ENCODE measurements at places on chromosomes 12 and 14. TPM values are rescaled to one million over a fixed set of nuclear protein-coding genes. Genes with fewer than 3 reads are reported as not detected.

DNA sequence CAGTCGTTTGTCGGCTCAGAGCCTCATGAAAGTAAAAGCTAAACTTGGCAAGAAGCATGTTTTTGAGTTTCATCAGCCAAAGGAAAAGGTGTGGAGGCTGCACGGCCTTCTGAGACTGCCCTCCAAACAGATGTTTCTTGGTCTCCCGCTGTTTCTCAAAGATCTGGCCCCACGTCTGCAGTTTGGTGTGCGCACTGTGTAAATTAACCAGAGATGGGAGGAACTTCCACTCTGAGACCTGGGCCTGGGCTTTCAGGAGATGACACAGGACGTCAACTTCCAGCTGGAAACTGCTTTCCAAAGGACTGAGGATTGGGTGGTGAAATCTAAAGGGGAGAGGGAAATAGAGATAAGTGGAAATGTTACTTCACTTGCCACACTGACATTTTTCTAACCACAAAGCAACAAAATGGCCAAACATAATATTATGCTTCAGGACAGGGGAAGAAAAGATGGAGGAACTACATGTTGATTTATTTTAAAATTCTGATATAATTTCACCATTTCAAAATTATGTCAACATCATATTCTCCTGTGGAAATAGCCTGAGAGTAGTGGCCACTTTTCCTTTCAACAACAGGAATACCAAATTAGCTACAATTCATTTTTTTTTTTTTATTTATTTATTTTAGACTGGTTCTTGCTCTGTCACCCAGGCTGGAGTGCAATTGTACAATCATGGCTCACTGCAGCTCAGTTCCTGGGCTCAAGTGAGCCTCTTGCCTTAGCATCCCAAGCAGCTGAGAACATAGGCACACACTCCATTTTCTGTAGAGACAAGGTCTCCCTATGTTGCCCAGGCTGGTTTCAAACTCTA lies 27.6 kb downstream of the KICS2 start:
- no peak for DNase-seq
- no peak overlapping the region for H3K4me3 ChIP-seq
- no peaks in the 10 kb centered on the region for H3K27me3 ChIP-seq
- no peak overlapping the region for H3K27ac ChIP-seq
- no peaks in the 10 kb centered on the region for H3K4me1 ChIP-seq

GRCh38 chr12:51465491-51465890 lies 40.9 kb downstream of the SLC4A8 start:
- no peaks in the 10 kb centered on the region for H3K27me3 ChIP-seq
- no peak overlapping the region for H3K27ac ChIP-seq
- no peak overlapping the region for H3K4me3 ChIP-seq
- DNase-seq, result no peak
- H3K36me3 ChIP-seq, result no peaks in the 10 kb centered on the region
- peaks cover 10% of the 10 kb centered on the region for H3K4me1 ChIP-seq

- H3K36me3 ChIP-seq, result no peaks in the 10 kb centered on the region
- no peak for DNase-seq
- H3K4me1 ChIP-seq, result peaks cover 31% of the 10 kb centered on the region
- no peak overlapping the region for H3K4me3 ChIP-seq
Measured at GRCh38 chr12:19243551-19243950, 114.0 kb downstream of the PLEKHA5 start.

DNA sequence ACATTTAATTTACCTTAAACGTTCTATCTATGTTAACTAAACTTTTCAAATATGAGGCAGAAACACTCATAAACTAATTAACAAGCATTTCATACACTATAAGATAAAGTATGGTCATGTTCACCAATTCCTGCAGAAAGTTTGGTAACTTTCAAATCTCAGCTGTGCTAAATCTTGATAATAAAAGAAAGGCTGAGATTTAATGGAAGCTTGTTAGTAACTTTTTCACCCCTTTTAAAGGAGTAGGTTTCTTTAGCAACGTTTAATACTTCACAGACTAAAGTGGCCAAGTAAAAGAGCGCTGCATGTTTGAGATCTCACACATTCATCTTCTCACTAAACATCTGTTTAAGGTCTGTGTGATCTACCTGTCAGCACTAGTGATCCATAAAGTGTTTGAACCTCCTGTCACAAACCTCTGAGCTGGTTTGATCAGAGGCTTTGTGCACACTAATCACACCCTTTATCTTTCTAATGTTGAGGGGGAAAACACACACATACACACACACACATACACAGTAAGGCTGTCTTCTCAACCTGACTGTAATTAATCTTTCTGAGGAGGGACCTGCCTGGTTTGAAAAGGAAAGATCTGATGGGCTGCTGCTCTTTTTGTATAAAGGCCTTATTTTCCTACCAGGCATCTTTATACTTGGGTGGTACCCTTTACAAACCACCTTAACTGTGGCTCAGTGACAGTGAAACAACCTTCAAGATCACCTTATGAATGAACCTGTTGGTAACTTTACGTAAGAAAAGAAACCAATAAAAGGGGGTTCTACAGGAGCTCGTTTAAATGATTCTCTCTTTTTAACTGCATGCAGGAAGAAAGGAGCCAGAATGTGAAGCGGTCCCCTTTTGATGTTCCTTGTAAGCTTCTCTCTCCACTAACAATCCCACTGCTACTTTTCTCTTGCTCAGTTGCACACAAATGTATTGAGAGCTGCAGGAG lies 244.2 kb downstream of the SOX5 start:
- DNase-seq, result no peak
- H3K27ac ChIP-seq, result no peak overlapping the region

- DNase-seq, result no peak
- peaks cover 75% of the 10 kb centered on the region for H3K36me3 ChIP-seq
- H3K4me3 ChIP-seq, result peak overlapping the region; percentile 83
- H3K4me1 ChIP-seq, result peaks cover 22% of the 10 kb centered on the region
- H3K27ac ChIP-seq, result no peak overlapping the region
- no peaks in the 10 kb centered on the region for H3K27me3 ChIP-seq
Measured at GRCh38 chr12:6567112-6567670, 900 bp downstream of the NOP2 start.

GRCh38 chr14:104974665-104975390 lies 3.3 kb downstream of the AHNAK2 start:
- H3K4me1 ChIP-seq, result peaks cover 72% of the 10 kb centered on the region
- no peaks in the 10 kb centered on the region for H3K36me3 ChIP-seq
- no peaks in the 10 kb centered on the region for H3K27me3 ChIP-seq
- no peak for DNase-seq

DNA sequence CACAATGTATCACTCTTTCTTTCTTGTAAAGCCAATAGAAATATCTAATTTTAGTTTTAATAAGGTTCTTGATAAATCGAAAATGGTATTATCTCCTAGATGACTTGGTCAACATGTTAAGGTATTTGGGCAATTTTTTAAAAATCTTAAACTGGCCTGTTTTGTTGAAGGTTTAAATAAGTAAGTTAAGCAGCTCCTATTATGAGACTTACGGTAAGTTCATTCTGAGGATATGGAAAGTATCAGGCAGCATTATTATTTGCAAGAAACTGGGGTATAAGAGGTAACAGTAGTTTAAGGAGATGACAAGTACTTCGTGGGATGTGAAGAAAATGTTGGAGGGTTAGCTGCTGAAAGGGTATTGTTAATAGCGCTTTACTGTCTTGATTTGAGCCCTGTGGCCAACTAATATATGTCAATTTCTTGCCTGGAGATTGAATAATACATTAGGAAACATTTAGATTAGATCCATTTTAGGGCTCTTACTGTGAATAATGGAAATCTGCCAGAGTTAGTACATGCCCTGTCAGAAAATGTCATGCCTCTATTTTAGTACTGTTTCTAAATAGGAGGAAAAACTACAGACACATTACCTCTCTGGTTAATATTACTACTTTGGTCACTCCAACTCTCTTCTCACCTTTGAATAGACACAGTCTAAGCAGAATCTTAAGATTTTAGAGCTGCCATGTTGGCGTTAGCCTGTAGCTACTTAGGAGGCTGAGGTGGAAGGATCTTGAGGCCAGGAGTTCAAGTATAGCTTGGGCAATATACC lies 5.0 kb downstream of the STRAP start:
- H3K4me3 ChIP-seq, result no peak overlapping the region
- no peak overlapping the region for H3K27ac ChIP-seq
- H3K36me3 ChIP-seq, result peaks cover 23% of the 10 kb centered on the region

DNA sequence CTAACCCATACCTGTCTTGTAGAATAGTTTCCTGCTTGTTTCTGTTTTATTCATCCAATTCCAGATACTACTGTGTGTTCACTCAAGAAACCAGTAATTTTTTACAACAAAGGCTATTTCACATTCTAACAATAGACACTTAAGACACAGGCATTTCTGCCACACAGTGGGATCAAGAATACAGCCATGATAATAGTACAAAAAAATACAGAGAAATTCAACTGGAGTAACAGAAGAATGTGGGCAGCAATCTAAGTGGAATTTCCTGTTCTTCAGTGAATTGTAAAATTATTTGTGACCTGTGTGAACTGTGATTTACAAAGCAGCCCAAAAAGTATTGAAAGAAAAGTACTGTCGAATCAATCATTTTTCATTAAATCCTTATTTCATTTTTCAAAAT lies 282.9 kb downstream of the CCER1 start:
- H3K27me3 ChIP-seq, result no peaks in the 10 kb centered on the region
- no peak overlapping the region for H3K4me3 ChIP-seq
- H3K36me3 ChIP-seq, result no peaks in the 10 kb centered on the region
- DNase-seq, result no peak
- no peak overlapping the region for H3K27ac ChIP-seq
- no peaks in the 10 kb centered on the region for H3K4me1 ChIP-seq

- H3K27me3 ChIP-seq, result no peaks in the 10 kb centered on the region
- peak within 1 kb of the TSS; percentile 84 for H3K4me3 ChIP-seq
- peak within 1 kb of the TSS; percentile 82 for H3K27ac ChIP-seq
- peak; percentile 95 for DNase-seq
Measured at GRCh38 chr14:21024585-21025370, at the start of gene NDRG2. Gene NDRG2 (minus strand): TSS chr14:21025061. CDS start chr14:21023315, 1,746 bp downstream.

- no peaks in the 10 kb centered on the region for H3K27me3 ChIP-seq
- H3K4me3 ChIP-seq, result no peak overlapping the region
- H3K36me3 ChIP-seq, result peaks cover 72% of the 10 kb centered on the region
Measured at GRCh38 chr12:123943816-123944215, 28.8 kb downstream of the CCDC92 start.

- no peaks in the 10 kb centered on the region for H3K27me3 ChIP-seq
- no peak for DNase-seq
- no peaks in the 10 kb centered on the region for H3K36me3 ChIP-seq
- no peaks in the 10 kb centered on the region for H3K4me1 ChIP-seq
Measured at GRCh38 chr14:55514819-55515490, 65.1 kb upstream of the KTN1 start.

DNA sequence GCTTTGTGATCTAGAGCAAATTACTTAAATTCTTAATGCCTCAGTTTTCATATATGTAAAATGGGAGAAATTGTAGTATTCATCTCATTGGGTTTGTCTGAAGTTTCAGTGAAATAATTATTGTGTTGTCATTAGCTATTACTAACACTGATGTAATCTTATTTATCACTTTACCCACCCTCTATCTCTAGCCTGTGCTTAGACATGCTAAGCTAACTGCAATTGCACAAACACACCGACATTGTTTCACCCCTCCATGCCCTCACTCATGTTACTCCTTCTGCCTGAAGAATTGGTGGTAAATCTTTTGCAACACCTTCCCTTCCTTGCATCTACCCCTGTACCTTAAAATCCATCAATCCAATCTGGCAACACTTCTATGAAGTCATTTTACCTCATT lies 241.6 kb downstream of the BCAT1 start:
- DNase-seq, result no peak
- no peaks in the 10 kb centered on the region for H3K4me1 ChIP-seq
- no peak overlapping the region for H3K4me3 ChIP-seq
- no peak overlapping the region for H3K27ac ChIP-seq

DNA sequence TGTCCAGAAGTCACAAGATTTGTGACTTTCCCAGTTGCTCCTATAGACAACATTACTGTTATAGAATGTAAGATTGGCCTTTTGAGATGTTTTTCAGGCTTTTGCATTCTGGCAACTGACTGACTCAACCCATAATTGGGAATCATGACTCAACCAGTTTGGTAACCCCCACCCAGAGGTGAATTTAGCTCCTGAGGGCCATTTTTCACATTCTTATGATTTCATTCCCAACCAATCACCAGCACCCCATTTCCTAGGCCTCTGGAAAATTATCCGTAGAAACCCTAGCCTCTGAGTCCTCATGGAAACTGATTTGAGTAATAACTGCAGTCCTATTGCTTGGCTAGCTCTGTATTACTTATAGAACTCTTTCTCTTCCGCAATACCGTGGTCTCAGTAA lies 626.0 kb upstream of the SEL1L start:
- H3K27ac ChIP-seq, result no peak overlapping the region
- H3K36me3 ChIP-seq, result no peaks in the 10 kb centered on the region
- H3K27me3 ChIP-seq, result no peaks in the 10 kb centered on the region
- DNase-seq, result no peak
- no peaks in the 10 kb centered on the region for H3K4me1 ChIP-seq
- no peak overlapping the region for H3K4me3 ChIP-seq

DNA sequence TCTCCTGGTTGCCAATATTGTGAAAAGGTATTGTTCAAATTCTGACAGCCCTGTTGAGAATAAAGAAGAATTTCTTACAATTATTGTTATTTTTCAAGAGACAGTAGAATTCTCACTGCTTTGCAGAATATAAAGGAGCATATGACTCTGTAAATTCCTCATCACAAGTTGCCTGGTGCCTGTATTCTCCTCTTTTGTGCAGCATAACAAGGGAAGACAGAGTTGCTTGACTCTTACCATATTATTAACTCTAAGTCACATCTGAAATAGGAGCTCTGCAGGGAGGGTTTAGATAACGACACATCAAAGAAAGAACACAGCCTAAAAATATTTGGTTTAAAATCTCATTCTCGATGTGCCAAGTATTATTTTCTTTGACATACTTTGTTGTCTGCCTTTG lies 31.1 kb downstream of the MYF5 start:
- no peak for DNase-seq
- no peaks in the 10 kb centered on the region for H3K4me1 ChIP-seq
- no peak overlapping the region for H3K27ac ChIP-seq
- no peaks in the 10 kb centered on the region for H3K36me3 ChIP-seq
- H3K27me3 ChIP-seq, result no peaks in the 10 kb centered on the region

DNA sequence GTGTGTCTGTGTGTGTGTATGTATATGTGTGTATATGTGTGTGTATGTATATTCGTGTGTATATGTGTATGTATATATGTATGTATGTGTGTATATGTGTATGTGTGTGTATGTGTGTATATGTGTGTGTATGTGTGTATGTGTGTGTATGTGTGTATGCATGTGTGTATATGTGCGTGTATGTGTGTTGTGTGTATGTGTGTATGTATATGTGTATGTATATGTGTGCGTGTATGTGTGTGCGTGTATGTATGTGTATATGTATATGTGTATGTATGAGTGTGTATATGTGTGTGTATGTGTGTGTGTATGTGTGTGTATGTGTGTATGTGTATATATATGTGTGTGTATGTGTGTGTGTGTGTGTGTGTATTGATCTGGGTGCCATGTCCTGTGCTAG lies 31.8 kb upstream of the SLC10A1 start:
- DNase-seq, result no peak
- H3K4me1 ChIP-seq, result no peaks in the 10 kb centered on the region
- no peaks in the 10 kb centered on the region for H3K36me3 ChIP-seq
- H3K27ac ChIP-seq, result no peak overlapping the region

The HAL gene
- total RNA-seq, result 2.8 TPM

The KRT78 gene
- total RNA-seq, result not detected

The STAT2 gene
- 245 TPM for total RNA-seq

The PTPRQ gene
- not detected for total RNA-seq

The NYNRIN gene
- total RNA-seq, result 2.9 TPM

Measured in stomach (tissue), 19 donors.